ENCODE measurements at places on chromosomes 4 and X.
A peak's percentile ranks its signal among the peaks of the same experiment; 100 is the strongest.

- DNase-seq: no peak
Measured at GRCh38 chr4:152990471-152991131, 54.5 kb downstream of the FHDC1 start.

- no peak for DNase-seq
Measured at GRCh38 chr4:77827343-77827742, 8.2 kb upstream of the CNOT6L start.

DNA sequence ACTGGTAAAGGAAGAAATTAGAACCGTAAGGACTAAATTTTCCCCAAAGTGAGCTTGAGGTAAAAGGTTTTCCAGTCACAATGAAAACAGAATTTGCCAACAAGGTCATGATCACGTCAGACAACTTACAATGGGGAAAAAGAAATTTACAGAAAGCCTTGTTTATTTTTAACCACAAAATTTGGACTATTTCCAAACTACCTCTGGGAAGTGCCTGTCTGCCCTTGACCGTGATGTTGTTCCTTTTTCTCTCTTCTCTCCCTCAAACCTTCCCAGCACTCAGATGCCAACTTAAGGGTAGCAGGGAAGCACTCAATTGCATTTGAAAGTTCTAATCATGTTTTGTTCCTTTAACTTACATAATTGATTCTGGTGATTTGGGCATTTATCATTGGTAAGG is 32.5 kb downstream of the MEPE start:
- no peak for DNase-seq

- peak; percentile 17 for DNase-seq
Measured at GRCh38 chrX:133776072-133776471, 209.3 kb downstream of the GPC3 start.

GRCh38 chr4:141180991-141181761 is 39.5 kb upstream of the ZNF330 start:
- DNase-seq: no peak

DNA sequence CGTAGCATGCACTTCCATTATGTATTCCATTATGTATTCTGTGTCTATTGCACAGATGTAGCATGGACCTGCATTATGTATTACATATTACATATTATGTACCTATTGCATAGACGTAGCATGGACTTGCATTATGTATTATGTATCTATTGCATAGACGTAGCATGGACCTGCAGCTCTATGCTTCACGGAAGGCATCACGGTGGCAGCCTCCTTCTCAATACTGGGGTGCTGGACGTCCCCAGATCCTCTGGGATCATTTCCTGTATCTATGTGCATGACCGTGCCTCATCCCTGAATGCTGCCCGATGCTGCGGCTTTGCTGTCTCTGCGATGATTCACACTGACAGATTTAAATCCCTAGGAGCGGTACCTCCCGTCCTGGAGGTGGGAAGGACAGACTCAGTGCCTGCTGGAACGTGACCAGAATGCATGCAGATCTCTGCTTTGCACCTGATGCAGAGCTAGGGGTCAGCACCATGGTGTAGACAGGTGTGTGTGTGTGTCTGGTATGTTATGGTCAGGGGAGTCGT is 317.5 kb downstream of the DHRSX start:
- no peak for DNase-seq

DNA sequence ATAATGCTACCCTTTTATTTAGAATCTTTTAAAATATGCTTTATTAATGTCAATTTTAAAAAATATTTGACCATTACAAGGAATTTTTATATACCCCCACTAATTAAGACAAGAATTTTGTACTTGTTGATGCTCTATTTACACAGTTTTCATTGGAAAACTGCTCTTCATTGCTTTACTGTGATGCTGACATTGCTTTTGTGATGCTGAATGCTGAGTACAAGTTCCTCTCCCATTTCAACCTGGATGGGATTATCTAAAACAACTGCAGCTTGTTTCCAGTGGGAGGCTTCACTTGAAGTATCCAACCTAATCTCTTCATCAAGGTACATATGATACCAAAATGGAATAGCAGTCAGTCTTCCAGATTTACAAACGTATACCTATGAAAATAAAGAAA is 21.2 kb downstream of the TMEM184C start:
- DNase-seq: no peak

GRCh38 chr4:93870876-93871458 is 42.4 kb downstream of the ATOH1 start:
- no peak for DNase-seq

DNA sequence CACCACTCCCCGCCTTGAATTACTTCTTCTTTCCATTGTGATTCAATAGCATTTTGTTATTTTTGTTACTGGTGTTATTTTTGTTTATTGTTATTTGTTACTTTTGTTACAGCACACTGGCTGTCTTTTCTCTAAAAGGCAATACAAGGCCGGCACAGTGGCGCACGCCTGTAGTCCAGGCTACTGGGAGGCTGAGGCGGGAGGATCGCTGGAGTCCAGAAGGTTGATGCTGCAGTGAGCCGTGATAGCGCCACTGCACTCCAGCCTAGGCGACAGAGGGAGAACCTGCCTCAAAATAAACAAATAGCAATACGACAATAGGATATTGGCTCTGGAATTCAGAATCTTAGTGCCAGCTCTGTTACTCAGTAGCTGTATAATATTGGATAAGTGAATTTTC is 1.0 kb upstream of the MED12 start:
- DNase-seq: no peak

- DNase-seq: no peak
Measured at GRCh38 chrX:17395154-17395553, 20.2 kb downstream of the NHS start.

DNA sequence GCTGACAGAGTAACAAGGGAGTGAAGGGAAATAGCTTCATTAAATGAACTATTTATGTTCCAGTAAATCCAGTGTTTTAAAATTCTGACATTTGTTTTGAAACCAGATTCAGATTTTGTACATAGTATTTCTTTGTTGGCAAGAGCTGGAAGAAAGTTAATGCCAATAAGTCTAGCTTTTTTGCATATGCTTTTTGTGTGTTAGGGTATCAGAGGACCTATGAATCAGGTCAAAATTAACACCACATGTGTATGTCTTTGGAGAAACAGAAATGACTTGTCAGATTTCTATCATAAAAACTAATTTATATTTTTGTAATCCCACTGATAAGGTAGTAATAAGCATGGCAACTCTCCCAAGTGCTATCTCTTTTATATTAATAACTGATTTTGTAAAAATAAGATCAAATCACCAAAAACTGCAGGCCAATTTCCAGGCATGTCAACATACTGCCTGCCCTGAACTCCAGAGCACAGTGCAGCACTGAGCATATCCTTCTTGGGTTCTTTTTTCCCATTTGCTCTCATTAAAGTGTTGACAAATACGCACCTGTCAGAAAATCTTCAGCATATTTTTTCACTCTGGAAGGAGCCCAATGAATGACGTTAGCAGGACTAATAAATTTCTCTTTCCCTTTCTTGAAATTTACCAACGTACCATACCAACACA is 65.5 kb downstream of the SH3RF1 start:
- DNase-seq: no peak

DNA sequence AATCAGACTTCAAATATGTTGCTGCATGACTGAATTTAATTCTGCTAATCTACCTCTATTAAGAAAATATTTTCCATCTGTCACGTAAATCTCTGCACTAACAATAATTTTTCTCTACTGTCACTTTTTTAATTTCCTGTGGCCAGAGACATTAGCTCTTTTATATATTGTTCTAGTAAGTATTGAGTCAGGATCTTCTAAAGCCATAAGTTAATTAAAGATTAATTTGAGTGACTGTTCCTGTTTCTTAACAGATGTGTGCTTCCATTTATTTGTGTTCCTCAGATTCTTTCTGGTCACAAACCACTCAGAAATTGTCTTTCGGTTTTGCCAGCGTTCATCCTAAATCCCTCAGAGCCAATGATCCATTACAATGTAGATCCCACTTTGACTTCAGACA is 2.4 kb upstream of the SMR3B start:
- no peak for DNase-seq

DNA sequence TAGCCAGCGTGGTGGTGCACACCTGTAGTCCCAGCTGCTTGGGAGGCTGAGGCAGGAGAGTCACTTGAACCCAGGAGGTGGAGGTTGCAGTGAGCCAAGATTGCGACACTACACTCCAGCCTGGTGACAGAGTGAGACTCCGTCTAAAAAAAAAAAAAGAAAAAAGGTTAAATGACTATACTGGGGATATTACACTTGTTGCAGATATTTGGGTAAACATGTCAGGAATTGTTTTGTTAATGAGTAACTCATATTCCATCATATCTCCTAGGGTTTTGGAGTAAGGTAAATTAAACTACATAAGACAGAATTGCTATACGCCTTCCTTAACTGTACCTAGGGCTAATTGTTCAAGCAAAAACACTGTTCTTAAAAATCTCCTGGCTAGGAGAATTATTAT is 291.4 kb upstream of the IGFBP7 start:
- DNase-seq: no peak

DNA sequence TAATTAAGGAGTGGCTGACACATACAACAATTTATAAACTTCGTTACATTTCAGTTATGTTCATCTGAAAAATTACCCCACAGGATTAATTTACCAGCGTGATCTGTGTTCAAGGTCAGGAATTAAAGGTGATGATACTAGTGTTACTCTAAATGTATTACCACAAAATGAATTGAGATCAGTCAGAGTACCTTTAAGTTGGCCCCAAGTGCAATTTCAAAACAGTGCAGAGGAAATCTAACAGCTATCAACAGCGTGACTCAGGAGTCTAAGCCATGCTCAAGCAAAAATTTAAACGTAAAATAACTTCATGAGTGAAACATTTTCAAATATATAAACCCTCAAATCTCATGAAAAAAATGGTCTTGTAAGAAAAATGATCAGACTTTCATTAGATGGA is 18.7 kb downstream of the ANTXR2 start:
- no peak for DNase-seq

DNA sequence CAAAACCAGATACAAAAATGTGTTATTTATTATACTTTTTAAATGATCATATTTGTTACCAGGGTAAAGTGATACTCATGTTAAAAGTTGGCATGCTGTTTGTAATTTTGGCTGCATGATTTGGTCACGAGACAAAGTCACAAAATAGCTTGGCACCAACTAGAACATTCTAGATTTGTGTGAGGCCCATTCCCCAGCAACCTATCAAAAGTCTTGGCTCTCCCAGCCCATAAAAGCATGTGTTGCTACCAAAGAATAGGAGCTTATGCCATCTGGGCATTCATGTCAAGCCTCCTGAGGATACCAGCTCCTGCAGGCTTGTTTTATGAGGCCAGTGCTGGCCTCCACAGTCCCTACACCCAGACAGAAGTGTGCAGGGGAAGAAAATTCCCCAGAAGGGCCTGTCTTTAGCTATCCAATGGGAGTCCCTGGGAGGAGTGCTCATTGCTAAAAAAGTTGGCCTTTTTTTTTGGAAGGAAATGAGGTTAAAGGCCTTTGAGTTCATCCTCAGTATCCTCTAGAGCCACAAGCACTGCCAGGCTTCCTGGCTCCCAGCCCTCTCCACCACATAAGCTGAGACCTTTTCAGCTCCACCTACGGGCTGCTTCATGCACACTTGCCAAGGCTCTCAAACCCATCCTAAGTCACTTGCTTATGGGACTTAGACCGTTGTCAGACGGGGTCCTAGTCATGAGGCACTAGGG is 211.9 kb upstream of the EOLA2 start:
- DNase-seq: no peak

DNA sequence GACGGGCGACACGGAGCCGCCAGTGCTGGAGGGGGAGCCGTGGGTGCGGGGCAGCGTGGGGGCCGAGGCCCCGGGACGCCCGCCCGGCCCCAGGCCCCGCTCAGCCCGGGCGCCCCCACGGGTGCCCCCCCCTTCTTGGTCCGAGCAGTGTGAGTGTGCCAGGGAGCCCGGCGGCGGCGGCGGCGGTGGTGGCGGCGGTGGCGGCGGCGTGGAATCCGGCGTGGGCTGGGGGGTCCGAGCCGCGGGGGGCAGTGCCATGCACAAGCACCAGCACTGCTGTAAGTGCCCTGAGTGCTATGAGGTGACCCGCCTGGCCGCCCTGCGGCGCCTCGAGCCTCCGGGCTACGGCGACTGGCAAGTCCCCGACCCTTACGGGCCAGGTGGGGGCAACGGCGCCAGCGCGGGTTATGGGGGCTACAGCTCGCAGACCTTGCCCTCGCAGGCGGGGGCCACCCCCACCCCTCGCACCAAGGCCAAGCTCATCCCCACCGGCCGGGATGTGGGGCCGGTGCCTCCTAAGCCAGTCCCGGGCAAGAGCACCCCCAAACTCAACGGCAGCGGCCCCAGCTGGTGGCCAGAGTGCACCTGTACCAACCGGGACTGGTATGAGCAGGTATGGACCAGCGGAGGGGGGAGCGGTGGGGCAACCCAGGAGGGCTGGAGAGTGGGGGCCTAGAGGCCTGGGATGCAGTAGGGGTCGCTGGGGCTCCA is 466 bp downstream of the DLG3 start:
- DNase-seq: no peak

DNA sequence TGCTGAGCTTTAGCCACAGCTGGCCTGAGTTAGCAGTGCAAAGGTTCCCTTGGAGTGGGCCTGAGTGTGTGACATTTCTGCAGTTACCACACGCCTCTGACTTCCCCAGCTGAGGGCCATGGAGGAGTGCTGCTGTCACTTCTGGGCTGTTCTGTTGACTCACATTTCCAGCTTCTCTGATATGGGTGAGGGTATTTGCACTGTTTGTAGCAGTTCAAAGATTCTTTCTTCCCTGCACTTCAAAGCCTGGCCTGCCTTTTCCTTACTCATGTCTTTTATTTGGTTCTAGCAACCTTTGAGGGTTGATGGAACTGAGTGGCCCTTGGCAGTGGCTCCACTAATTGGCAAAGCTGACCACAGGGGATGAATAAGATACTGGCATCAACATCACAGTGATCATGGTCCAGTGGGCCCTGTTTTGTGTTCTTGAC is 26.4 kb upstream of the SCML1 start:
- no peak for DNase-seq

DNA sequence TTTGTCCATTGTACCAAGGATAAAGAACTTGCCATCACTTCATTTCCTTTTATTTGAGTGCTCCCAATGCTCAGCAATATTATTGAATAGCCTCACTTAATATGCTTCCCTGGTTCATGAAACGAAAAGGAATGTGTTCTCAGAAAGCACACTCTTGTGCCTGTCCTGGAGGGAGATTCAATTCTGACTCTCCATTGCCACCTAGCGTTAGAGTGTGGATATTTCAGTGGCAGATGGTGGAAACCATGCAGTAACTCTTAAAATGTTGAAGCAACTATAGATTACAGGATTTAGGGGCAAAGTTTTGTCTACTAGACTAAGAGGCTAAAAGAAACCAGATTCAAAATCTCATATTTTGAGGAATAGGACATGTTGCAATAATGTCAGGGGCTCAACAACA is 36.0 kb downstream of the GAB3 start:
- peak; percentile 49 for DNase-seq

DNA sequence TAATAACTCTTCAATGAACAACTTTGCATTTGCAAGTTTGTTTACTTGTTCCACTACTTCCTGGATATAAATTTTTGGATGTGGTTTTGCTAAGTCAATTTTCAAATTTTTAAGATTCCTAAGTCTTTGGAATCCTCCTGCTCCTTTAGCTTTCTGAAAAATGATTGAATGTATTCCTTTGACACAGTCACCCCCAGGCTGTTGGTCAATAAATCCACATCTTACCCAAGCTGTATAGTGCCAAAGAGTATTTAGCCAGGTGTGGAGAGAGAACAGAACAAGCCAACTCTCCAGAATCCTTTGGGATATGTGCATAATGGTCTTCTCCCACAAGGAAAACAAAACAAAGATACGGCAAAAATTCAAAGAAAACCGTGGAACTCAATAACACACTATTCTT is 56.9 kb upstream of the INTU start:
- DNase-seq: no peak
